DMS 273 treated with DMSO at 0.1 percent for 48 hours (cell line): ENCODE measurements at places on chromosomes 5 and 9.
A peak's percentile ranks its signal among the peaks of the same experiment; 100 is the strongest.

GRCh38 chr9:134055981-134056461 lies 11.8 kb downstream of the BRD3 start:
- no peak for DNase-seq

DNA sequence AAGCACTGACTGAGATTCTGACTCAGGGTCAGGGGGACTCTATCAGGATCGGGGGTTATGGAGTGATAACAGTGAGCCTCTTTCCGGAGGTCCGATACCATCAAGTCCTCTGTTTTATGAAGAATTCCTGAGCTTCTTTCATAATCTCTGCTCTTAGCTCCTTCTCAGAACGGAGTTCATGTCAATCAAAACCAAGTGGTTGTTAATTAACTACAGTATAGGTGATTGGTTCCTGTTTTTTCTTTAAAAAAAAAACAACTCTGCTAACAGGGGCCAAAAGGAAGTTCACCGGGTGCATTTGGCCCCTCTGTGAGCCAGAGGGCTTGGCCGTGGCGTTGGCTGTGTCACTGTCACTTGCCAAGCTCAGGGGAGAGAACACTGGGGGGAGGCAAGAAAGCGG lies 4.0 kb downstream of the GFI1B start:
- no peak for DNase-seq

DNA sequence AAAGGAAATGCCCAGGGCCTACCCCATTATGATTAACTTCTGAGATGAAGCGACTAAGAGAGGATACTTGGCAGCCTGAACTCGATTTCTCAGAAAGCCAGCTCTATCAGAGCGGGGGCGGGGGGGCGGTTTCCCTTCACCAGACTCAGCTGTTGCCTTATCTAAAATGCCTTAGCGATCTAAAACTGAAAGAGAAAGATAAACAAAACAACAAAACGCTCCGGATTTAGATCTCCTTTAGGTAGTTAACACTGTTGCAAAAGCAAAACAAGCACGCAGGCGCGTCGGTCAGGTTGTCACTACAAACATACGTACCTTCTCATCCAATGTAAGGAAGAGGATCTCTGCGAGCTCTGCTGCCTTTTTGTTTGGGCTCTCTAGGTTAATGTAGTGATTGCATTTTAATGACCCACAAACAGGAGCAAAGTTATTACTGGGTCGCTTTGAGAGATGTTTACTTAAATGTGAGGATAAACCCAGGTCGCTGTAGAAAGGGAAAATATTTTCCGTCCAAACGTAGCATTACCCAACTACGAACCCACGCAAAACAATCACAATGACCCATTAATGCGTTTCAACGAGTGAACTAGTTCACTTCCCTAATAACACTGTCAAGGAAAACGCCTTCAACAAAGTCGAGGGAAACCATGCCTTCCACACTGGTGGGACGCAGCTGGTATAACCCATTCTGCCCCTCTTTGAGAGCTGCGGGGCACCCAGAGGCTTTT lies 982 bp downstream of the EPB41L4A start:
- peak; percentile 18 for DNase-seq

- no peak for DNase-seq
Measured at GRCh38 chr5:1334831-1335539, 9.9 kb downstream of the CLPTM1L start.

DNA sequence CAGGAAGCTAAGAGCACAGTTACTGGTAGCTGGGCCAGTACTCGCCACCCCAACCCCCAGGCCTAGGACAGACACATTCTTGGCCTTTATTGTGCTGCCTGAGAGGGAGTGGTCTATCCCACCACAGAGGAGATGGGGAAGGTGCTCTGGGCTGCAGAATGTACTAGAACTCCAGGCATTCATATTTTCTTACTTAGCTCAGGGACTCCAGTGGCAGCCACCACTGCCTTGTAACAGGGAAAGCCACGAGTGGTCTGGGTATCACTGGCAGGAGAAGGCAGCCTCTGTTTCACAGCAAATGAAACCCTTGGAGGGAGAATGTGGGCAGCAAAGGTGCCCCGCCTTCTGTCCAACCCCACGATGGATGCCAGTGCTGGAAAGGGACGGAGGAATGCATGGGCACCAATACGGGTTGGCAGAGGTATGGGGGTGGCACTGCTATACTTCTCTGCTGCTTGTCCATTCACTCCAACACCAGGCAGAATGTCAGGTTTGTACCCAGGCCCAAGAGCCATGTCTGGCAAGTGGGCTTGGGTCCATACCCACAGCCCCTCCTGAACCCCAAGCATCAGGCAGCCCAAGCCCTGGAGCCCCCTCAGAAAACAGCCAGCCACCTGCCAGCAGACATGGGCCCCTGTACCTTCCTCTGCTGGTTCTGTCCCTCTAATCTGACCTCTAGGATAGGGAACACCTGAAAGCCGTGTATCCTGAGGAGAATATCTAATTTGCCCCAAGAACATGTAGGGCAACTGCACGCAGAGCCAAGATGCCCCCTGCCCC lies 4.6 kb downstream of the SEPTIN8 start:
- no peak for DNase-seq

DNA sequence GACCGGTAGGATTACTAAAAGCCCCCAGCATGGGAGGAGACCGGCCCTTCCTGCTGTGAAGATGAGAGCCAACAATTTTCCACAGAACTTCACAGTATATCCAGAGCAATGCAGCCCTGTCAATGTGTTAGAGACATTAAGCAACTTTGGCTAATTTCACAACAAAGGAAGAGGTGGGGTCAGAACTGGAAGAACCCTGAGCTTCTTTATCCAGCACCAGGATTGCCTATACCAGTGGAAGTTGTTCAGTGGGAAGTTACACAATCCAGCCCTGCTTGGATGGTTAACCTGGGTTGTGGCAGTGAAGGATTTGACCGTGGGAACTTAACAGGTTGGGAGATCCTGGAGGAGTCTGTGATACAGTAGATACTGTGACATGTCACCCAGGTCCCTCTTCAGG lies 197.0 kb downstream of the FBN2 start:
- DNase-seq: no peak
